ENCODE measurements at places on chromosomes 2 and 18. TPM values are rescaled to one million over a fixed set of nuclear protein-coding genes. Genes with fewer than 3 reads are reported as not detected.

DNA sequence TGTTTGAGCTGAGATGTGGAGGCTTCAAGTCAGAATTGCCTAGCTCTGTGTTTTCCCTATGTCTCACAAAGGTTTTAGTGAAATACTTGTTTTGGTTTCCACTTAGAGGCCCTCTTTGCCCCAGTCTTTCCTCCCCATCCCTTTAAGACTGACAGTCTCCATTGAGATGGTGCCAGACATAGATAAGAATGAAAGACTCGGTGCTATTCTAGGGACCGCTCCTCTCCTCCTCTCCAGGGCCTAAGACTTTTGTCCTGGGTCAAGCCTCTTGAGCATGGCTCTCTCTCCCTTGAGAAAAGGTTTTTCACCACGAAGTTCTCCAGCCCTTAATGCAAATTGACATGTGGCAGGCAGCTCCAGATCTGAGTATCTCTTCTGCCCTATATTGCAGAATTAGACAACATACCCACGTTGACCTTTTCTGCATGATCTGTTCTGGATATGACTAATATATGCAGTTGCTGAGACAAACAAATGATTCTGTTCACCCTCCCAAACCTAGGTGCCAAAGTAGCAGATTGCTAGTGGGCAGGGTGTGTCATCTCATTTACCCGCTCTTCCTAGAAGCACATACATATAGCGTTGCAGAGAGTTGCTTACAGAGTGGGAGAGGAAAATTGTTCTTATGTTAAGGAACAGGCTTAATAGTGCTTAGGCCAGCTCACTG lies 47.5 kb upstream of the ACSL3 start:
- DNase-seq = peak; percentile 13

DNA sequence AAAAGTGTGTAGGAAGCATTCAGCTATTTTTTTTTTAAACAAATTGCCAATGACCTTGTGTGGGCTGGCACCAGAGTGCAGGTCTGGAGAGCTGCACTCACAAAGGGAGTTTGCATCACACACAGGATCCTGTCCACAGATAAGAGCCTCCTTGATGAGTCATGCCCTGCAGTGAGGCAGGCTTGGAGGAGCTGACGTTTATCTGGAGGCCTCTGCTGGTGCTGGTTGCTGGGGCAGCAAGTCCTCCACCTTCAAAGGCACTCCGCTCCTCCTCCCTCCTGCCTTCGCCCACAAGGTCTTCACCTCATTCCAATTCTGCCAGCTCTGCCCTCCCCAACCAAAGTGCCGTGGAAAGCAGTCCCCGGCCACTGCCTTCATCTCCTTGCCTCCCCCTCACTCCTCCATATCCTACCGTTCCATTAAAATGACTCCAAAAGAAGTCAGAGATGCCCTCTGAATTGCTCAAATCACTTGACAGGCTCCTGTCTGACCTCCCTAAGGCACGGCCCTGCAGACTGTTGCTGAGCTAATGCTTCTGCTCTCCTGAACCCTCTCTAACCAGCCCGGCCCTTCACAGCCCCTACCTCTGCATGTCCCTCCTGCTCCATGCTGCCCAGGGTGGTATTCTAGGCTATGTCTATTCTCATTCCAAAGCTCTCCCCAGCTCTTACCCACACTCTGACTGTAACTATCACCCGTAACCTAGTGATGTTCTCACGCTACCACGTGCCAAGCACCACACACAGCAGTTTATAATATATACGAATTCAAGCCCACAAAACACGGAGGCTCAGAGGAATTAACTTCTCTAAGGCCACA lies 30.9 kb downstream of the LONRF2 start:
- peak; percentile 99 for DNase-seq

DNA sequence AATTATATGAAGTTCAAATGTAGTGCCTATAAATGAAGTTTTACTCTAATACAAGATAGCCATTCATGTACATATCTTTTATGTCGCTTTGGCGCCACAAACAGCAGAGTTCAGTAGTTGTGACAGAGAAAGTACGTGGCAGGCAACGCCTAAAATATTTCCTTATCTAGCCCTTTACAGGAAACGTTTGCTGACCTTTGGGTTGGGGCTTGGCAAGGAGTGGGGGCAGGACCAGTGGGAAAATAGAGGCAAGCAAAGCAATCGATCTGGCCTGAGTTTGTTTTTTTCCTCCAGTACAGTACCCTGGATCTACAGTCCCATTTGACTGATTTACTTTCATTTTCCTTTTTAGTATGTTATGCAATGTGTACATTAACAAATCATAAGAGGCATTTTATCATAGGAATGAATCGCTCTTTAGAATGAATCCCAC lies 13.1 kb downstream of the CCDC68 start:
- no peak for DNase-seq

DNA sequence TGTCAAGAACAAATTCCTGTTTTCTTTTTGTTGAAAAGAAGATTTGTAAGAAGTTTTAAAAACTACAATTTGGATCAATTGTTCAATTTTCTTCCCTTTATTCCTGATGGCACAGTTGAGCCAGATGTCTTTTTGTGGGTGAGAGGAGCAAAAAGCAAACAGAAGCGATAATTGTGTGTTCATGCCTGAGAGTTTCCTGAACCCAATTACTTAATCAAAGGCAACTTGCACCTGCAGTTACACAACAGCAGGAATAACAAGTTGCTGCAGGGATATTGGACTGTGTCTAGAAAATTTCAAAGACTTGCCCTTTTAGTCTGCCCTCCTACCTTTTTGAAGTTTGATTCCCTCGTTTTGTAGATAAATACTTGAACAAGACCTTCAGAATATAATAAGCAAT lies 383.6 kb downstream of the DSEL start:
- no peak for DNase-seq

- no peak for DNase-seq
Observed at GRCh38 chr2:226671141-226671676, 128.4 kb downstream of the IRS1 start.

DNA sequence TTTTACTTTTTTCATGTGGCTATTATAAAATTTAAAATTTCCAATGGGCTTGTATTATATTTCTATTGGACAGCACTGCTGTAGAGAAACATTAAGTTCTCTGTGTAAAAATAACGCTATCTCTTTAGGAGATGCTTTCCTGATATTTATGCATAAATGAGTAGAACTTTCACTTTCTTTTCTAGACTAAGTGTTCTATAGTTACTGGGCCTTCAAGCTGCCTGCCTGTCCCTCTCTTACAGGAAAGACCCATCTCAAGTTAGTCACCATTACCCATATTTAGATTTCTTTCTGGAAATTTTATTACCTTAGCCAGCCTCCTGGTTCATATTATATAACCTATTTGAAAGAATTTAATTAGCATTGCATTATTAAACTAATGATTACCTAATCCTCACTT lies 4.8 kb downstream of the ITGA4 start:
- DNase-seq = peak; percentile 11

DNA sequence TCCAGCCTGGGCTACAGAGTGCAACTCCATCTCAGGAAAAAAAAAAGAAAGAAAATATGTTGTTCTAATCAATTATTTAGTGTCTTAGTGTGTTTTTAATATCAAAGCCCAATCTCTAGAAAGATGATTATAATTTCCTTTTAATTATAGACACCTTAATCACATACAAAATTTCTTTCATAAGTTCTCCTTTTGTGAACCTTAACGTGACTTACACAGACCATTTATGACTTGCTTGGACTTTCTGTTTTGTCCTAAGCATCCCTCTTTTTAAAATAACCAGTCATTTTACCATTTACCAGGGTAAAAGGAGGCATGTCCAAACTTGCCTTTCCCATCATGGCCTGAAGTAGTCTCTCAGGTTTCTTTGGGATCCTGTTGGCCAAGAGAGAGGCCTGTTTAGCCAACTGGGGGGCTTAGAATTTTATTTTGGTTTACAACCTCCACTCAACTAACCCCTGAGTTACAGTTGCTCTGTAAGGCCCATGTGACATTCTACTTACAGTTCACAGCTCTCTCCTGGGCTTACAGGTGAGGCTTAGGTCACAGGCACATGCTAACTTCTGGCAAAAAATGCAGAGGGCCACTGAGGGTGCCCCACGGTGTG lies 23.9 kb upstream of the GPR155 start:
- DNase-seq = peak; percentile 32

DNA sequence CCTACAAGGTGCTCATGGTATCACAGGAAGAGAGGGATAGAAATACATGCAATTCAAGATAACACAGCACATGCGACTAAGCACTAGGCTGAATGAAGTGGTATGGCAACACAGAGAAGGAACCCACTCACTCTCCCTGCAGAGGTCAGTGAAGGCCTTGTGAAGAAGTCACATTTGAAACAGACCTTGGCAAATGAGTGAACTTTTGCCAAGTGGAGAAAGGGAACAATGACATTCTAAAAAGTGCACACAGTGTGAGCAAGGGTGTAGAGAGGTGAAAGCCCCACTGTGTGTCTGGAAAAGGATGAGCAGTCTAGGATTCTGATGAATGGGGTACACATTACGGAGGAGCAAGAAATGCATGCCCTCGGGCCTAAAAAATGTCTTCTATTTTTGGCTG lies 23.3 kb downstream of the KLF7 start:
- peak; percentile 60 for DNase-seq

- peak; percentile 97 for DNase-seq
Observed at GRCh38 chr2:234137400-234138014, 87.0 kb downstream of the SPP2 start.

GRCh38 chr2:147916723-147917122 lies 71.9 kb downstream of the ACVR2A start:
- DNase-seq = no peak

DNA sequence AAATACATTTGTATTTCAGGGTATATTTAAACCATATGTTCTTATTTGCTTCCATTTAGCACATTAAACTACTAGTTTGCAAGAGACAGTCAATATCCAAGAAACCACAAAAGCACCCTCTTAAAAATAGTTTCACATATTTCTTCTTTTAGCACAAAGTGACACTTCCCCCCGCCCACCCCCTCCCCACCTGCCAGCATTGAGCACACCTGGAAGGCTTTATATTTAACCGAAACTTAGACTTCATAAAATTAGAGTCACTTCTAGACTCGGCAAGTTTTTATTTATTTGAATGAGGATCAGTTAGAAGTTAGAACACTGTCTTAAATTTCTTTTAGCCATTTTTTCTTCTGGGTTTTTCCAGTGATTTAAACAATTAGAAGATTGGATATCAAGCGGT lies 355.9 kb upstream of the FIGN start:
- no peak for DNase-seq

SLC5A7 gene
- not detected for total RNA-seq

SCG2 gene
- total RNA-seq = 18.0 TPM

ANKRD62 gene
- total RNA-seq = not detected

CPLX4 gene
- total RNA-seq = not detected

PDE1A gene
- total RNA-seq = 3.7 TPM

ITGA4 gene
- total RNA-seq = 47.6 TPM

GKN2 gene
- not detected for total RNA-seq

ALPI gene
- not detected for total RNA-seq

CTIF gene
- 19.7 TPM for total RNA-seq

PSMA8 gene
- 0.15 TPM for total RNA-seq

DSG1 gene
- total RNA-seq = not detected

TMEM178A gene
- total RNA-seq = 3.9 TPM

FTCDNL1 gene
- total RNA-seq = 0.25 TPM

ABCB11 gene
- 0.02 TPM for total RNA-seq

Data from M059J (cell line).